ENCODE measurements at places on chromosomes 5 and 9.
A peak's percentile ranks its signal among the peaks of the same experiment; 100 is the strongest.

GRCh38 chr5:133130387-133131118 lies 78.7 kb downstream of the HSPA4 start:
- DNase-seq = no peak

DNA sequence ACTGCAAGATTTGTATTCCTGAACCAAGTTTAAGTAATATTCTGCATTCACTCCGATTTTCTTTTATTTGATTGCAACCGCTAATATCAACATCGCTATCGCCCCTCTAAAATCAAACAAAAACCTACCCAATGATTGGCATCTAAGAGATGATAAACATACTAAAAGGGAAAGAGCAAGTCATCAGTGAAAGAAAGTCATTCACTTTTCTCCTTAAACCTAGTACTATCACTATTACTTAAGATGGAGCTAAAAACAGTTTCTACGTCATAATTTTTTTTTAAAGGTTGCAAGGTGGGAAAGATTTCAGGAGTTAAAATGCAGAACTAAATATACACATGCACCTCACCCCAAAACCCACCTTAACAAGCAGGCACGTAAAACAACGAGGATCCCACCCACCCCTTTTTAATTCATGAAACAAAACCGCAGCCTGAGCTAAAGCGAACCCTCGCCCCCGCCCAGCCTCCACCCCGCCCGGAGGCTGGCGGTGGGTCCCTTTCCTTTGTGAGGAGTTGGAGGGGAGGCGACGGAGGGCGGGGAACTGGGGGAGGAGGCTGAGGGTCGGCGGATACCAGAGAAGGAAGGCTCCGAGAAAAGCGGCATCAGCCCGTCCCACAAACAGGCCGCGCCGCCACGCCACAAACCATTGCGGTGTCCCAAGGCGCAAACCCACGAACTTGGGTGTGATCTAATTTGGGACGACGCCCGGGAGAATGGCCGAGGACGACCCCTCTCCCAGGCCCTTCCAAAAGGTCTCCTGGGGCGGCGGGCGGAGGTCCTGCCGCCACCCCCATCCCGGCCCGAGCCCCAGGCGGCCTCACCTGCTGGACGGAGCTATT lies 861 bp downstream of the UBQLN1 start:
- peak; percentile 53 for DNase-seq

- no peak for DNase-seq
Measured at GRCh38 chr9:128104171-128104618, 23.3 kb downstream of the PTGES2 start.

- no peak for DNase-seq
Measured at GRCh38 chr5:110703481-110703880, 23.0 kb downstream of the TMEM232 start.

DNA sequence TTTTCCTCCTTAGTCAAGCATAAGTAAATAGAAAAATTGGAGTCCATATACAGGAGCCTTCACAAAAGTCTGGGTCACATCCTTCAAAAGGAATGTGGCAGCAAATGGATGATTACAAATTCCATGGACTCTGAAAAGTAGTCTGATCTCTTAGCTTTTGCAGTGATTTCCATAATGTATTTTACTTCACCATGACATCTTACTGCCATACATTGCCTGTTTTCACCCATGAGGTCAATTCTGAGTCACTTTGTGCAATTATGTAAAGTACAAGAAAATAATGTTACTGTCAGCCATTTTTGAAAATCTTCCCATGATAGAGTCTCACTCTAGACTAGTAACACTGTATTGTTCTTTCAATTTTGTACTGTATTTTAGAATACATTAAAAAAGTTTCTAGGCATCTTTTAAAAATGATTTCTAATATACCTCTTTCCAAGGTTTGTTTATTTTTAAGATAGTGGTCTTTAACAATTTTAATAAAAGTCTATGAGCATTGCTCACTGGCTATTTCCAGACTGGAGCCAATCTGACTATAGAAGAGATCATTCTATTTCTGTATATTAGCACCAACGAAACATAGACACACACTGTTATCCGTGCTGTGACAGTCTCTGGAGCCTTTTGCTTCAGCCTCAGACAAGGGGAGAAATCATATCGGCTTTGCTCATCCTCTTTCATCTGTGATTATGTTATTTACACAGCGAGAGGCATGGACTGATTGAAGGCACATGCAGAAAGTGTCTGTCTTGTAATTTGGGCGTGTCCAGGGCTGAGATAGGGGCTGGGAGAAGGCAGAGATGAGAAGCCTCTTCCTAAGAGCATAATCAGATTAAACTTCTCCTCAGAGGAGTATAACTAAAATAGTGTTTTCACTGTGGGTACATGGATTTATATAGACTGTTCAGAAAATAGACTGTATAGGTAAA lies 22.9 kb upstream of the ACTBL2 start:
- DNase-seq = no peak

Data from activated gamma-delta T cell treated with anti-CD3 and anti-CD28 coated beads, Interleukin-2, amount 50 U/mL, for 16 hours (primary cell).